ENCODE measurements at places on chromosomes 4 and X. TPM values are rescaled to one million over a fixed set of nuclear protein-coding genes. Genes with fewer than 3 reads are reported as not detected.

The SLC6A14 gene
- total RNA-seq: 31.3 TPM

DNA sequence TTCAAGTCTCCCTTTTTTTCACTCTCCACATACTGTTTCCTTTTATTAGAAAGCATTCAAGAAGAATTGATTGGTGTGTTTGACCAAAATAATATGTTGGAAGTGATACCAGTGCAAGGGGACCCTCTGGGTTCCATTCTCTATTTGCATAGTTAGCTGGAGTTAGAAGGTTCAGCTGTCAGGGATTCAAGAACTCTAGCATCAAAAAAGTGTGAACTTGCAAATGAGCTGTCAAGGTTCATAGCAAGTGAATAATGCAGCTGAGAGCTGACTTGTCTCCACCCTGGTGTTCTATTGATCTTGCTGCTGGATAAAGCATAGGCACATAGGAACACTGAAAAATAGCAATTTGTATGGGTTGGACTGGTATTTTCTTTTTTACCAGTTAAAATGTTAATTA, 73.2 kb downstream of the SORBS2 start:
- no peak for DNase-seq

DNA sequence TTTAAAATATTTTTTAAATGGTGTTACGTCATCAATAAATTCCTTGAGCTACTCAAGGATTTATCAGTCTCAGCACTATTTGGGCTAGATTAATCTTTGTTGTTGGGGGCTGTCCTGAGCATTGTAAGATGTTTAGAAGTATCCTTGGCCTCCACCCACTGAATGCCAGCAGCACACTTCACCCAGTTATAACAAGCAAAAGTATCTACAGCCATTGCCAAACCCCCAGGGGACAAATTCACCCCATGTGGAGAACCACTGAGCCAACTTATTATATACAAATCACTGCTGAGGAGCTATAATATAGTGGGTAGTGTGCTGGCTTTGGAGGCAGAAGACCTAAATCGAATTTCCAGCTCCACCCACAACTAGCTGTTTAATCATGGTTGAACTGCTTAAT, 58.3 kb downstream of the ATP10D start:
- DNase-seq: peak; percentile 23

DNA sequence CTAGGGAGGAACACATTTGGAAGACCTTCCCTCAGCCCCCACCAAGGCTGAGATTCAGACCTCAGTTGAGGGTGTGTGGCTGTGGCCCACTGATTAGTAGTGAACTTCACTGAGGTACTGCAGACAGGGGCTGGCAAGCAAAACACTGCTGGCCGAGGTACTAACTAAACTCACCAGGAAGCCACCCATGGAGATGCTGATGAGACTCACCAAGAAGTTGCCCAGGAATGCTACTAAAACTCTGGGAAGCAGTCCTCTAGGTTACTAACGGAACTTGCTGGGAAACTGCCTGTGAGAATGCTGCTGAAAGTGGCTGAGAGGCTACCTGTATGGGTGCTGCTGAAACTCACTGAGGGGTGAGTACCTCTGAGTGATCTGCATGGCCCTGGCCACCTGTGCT, 372.4 kb upstream of the RPS6KA3 start:
- no peak for DNase-seq

The JCHAIN gene
- total RNA-seq: not detected

DNA sequence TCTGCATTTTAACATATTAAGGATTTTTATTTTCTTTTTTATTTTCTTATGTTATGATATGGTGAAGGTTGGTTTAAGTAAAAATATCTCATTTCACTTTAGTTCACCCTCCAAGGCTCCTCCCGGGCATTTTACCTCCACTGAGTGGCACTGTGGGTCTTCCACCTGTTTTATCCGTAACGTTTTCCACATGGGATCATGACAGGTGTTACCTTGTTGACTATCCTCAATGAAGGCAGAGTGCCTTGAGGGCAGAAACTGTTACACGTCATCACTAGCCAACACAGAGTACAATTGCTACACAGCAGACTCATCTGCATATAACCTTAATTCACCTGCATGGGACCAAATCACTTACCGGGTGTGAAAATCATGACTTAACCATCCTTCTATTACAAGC, 105.8 kb downstream of the GEMIN8 start:
- DNase-seq: peak; percentile 76

DNA sequence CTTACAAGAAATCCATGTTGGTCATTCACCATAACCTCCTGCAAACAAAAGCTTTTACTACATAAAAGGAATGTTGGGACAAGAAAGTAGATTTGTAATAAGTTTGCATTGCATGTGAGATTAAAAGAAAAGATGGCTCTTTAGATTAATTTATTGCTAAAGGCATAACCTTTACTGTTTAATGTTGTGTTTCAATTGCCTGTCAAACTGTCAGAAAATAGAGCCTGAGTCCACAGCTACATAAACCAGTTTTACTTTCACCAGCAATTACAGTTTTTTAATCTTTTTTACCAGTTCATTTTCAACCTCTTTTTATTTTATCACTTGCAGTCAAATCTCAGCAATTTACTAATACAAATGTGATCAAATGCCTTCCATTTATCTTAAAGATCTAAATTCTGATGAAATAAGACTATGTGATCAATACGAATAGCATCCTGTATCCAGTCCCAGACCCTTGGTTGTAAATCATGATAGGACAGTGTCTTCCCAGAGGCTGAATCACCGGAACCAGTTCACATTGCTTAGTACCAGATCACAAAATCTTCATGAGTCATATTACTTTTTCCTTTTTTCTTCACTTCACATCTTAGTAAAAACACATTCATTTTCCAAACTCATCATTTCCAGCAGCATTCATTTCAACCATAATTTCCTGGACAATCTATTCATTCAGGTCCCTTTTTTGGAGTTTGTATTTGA, 95.4 kb upstream of the FRG1 start:
- no peak for DNase-seq

The CAPN6 gene
- not detected for total RNA-seq

- DNase-seq: no peak
Observed at GRCh38 chr4:39470402-39470801, 11.5 kb downstream of the LIAS start.

The ARHGAP10 gene
- 8.4 TPM for total RNA-seq

The SPANXA1 gene
- total RNA-seq: not detected

- no peak for DNase-seq
Observed at GRCh38 chr4:163284304-163284703, 48.1 kb downstream of the NPY1R start.

Data from bronchial epithelial cell (primary cell).